ENCODE measurements at places on chromosomes 6 and 20.

DNA sequence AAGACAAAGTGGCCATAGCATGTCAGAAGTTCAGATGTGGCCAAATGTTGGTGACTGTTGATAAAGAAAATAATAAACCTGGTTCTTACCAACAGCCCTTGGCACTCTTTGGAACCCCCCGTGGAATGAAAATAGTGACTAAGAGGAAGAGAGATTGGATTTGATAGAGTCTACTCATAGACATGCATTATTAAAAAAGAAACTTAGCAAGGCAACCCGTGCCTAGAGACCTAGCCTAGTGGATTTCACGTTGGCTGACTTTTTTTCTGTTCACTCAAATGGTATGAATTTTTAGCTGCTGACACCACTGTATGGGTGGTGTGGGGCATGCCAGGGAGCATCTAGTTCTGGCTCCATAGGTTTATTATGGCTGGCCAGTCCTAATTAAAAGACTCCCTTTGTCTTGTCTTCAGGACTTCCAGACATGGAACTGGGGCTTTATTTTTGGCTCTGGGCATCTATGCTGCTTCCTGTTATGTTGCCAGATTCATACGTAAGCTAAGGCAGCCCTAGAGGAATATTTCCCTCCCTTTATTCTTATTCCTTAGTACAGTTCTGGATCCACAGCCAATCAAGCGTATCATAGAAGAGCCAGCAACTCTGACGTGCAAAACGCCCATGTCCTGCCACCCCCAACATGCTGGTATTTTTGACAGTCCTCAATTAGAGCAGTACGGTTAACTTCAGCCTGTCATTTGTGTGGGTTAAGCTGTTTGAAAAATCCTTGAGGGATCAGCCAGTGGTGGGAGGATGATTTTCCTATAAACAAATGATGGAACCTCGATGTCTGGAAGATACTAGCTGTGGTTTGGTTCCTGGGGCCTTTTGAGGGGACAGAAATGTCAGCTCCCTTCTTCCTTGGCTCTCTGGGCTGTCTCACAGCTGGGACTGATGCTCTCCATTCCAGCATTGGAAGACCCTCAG is 127.5 kb downstream of the ISM1 start:
- DNase-seq, result no peak

- no peak for DNase-seq
Observed at GRCh38 chr6:146912730-146913685, 291.2 kb upstream of the STXBP5 start.

DNA sequence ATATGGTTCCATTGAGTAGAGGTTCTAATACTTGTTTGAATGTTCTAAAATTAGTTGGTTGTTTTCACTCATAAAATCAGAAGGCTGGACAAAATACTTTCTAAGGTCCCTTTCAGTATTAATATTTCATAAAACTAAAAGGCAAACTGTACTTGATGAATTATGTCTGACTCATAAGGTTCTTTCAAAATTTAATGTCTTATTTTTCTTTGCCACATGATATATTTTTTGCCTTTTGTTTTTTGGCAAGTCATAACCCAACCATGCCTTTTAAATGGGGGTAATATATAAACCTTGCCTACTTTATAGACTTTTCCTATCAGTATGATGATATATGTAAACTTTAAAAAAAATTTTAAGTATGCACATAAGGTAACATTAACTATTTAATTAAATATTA is 244.7 kb downstream of the PTPRK start:
- DNase-seq, result no peak

GRCh38 chr6:53703047-53703446 is 37.5 kb upstream of the KLHL31 start:
- DNase-seq, result no peak

- no peak for DNase-seq
Observed at GRCh38 chr6:162887981-162888689, 160.4 kb downstream of the PACRG start.

GRCh38 chr6:117072134-117072533 is 193.2 kb upstream of the VGLL2 start:
- no peak for DNase-seq

DNA sequence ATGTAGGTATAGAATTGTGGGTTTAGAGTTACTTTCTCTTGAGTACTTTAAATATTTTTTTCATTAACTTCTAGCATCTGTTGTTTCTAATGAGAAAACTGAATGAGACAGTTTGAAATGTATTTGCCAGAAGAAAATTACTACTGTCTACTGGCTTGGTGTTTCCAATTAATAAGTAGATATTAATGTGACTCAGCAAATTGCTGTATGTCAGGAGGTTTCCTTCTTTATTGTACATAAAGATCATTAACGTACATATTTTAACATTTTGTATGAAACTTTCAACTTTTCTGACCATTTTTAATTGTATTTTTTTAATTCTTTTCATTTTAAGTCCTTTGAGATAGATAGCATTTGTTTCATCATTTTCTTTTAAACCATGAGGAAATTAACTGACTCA is 135.1 kb upstream of the SLC22A23 start:
- DNase-seq, result no peak

DNA sequence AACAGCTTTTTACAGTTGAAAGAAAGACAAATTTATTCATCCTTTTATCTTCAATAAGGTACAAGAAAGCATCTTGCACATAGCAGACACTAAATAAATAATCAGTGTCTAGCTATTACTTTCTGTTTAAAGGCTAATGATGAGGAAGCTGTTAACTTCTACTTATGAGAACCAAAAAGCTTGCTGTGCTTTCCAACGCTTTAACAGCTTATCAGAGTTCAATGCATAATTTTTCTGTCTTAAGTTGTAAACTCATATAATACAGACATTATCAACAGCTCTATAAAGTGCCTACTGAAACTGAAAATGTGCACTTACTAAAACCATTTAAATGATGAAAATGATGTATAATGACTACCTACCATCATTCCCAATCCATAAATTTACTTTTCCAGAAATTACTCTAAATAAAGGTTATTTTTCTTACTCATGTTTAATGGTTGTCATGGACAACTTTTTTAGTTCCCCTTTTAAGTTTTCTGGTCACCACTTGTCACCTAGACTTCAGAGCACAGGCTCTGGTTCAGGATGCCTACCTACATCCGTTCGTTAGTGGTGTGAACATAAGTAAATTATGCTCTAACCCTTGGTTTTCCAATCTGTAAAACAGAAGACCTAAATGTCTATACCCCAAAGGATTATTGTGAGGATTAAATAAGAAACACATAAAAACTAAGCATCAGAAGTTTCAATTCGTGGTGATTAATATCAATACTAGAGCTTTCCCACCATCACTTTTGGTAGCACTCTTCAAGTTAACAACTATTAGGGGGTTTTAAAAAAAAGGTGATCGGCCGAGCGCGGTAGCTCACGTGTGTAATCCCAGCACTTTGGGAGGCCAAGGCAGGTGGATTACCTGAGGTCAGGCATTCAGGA is 8.0 kb downstream of the PNISR start:
- no peak for DNase-seq

DNA sequence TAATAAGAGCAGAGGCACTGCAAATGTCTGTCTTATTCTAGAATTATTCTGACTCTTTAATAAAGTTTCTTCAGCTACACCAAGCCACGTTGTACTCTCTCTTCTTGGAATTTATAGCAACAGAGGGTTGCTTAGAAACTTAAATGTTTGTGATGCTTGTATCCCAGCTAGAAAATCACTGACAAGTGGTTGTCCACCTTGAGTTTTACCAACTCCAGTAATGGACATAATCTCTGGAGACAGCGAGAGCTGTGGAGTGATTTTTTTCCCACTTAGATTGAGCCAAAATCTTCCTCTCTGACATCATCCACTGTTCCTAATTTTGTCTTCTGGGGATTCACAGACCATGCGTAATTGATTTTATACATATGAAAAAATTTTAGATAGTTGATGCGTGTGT is 8.0 kb downstream of the ECT2L start:
- no peak for DNase-seq

DNA sequence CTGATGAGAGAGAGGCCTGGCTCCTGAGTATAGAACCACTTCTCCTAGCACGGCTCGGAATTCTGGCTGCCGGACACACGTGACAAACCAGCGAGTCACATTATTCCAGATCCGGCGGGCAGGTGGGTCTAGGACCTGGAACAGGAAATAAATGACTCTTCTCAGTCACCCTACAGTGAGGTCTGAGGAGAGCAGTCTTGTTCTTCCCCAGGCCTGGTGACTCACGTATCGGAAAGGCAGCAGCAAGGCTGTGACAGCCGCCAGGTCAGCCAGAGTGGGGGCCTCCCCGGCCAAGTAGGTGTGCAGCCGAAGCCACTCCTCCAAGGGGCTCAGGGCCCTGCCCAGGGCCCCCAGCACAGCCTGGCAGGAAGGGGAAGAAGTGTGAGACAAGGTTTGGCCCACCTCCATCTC is 2.8 kb downstream of the VARS1 start:
- no peak for DNase-seq

DNA sequence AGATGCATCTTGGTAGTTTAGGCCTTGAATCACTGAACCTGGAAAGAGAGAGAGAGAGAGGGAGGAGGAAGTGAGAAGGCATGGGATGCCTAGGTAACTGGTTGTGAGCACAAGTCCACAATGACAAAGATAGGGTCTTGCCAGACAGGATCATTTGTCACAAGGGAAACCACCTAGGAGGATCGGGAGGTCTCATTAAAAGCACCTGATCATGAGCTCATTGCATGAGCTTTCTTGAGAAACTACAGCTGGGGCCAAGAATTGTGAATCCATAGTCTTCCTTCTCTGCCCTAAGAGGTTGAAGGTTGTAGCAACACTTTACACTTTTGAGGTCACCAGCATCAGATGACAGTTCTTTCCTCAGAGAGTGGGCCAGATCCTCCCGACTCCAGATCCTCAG is 195.7 kb downstream of the CD83 start:
- no peak for DNase-seq

- DNase-seq, result no peak
Observed at GRCh38 chr6:30357678-30358540, 13.0 kb downstream of the RPP21 start.

GRCh38 chr6:160810238-160810637 is 108.2 kb downstream of the PLG start:
- no peak for DNase-seq

DNA sequence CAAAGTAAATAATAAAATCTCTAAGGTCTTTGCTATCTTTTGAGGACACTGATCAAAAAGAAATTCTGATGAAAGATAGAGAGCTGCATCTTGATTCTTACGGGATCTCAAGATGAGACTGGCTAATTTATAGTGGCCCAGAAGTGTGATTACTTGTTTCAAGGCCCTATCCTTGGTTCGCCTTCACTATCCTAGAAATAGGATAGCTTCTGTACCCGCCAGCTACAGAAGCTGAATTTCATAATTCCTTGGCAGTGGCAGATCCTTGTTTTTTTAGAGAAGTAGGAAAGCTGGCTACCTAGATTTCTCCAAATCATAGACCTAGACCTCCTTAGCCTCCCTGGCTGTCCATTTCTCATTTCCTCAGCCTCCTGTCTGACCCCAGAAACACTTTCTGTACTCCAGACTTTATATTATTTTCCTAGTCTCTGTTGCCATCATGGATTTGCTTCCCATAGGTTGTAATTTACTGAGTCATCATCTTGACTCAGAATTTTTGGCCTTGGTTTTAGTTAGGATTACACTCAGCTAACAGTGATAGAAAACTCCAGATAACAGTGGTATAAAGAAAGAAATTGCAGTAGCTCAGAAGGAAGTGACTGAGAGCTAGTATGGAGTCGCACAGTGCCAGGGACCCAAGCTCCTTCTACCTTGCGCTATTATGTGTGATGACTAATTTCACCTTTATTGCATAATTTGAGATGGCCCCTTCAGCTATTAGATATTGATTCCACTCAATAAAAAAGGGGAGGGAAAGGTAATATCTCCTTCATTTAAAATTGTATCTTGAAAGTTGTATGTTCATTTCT is 27.7 kb downstream of the PHF3 start:
- DNase-seq, result no peak

DNA sequence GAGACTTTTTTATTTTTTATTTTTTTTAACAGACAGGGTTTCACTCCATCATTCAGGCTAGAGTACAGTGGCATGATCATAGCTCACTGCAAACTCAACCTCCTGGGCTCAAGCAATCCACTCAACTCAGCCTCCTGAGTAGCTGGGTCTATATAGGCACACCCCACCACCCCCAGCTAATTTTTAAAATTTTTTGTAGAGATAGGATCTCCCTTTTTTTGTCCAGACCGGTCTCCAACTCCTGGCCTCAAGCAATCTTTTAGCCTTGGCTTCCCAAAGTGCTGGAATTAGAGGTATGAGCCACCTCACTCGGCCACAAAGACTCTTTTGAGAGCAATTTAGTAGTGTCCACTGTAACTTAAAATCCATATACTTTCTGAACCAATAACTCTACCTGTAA is 103.3 kb upstream of the DST start:
- DNase-seq, result no peak

DNA sequence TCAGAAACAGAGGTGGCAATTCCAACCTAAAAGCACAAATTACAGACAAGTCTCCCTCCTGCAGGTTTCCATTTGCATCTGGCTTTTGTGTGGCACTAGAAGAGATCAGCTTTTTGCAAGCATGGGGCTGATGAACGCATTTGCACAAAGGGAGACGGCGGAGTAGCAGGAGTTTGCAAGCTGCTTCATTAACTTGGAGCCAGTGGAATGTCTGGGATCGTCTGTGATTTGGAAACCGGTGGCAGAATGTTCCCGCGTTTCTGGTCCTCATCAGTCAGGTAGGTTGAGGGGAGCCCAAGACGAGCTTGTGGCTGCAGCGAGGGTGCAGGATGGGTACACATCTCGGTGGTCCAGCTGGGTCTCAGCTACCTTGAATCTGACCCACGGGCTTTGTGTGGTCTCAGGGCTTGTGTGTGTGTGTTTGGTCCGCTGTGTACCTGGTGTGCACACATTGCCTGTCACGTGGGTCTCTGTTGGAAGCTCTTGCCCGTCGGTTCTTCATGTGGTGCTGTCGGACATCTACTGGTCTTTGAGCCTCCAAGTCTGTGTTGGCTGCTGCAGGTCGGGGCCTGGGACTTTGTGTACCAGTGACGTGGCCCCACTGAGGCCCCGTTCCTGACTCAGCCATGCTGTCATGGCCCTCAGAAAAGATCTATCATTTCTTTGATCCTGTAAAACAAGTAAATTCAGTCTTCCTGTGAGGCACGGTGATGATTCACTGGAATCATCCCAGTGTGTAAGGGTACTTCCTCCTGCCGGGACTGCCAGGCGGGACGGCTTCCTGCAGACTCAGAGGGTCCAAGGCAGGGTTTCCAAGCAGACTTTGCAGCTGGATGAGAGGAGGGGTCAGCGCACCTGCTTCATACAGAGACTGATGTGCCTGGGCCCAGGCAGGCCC is 12.4 kb upstream of the MYT1 start:
- DNase-seq, result no peak

GRCh38 chr6:169155481-169155880 is 98.2 kb downstream of the THBS2 start:
- no peak for DNase-seq

GRCh38 chr20:3751675-3752385 is 15.7 kb downstream of the ADISSP start:
- peak; percentile 56 for DNase-seq

Measured in NCI-H187 (cell line).